ENCODE measurements at places on chromosomes 6 and 20. TPM values are rescaled to one million over a fixed set of nuclear protein-coding genes. Genes with fewer than 3 reads are reported as not detected.

The GRIK2 gene
- not detected for total RNA-seq

- H3K27me3 ChIP-seq, result no peaks in the 10 kb centered on the region
- no peak overlapping the region for H3K27ac ChIP-seq
- no peaks in the 10 kb centered on the region for H3K36me3 ChIP-seq
- no peak overlapping the region for H3K4me3 ChIP-seq
These were observed 7.9 kb upstream of the RIN2 start for GRCh38 chr20:19750101-19750606.

The NT5DC1 gene
- 62.6 TPM for total RNA-seq

The FRMD1 gene
- not detected for total RNA-seq

- peaks cover 19% of the 10 kb centered on the region for H3K36me3 ChIP-seq
- no peaks in the 10 kb centered on the region for H3K27me3 ChIP-seq
- H3K4me3 ChIP-seq, result no peak overlapping the region
- no peak for DNase-seq
- H3K4me1 ChIP-seq, result peaks cover 14% of the 10 kb centered on the region
- no peak overlapping the region for H3K27ac ChIP-seq
These were observed 347.3 kb downstream of the NRN1 start for GRCh38 chr6:5659467-5659866.

The C20orf202 gene
- not detected for total RNA-seq

DNA sequence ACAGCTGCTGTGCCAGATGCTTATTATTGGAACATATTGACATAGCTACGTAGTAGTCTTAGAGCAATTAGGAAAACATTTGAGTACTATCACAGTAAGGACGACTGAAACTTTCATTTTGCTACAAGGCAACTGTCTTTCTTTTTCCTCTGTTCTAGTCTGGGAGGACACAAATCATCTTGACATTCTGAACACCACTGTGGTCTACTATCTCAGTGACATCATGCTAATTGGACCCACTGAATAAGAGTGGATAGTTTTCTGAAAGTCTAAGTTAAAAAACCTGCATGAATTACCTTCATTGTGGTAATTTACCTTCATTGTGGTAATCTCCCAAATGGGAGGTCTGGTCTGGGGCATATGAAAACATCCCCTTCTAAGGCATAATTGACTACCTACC lies 163.3 kb upstream of the MOCS1 start:
- no peaks in the 10 kb centered on the region for H3K4me1 ChIP-seq
- H3K36me3 ChIP-seq, result no peaks in the 10 kb centered on the region
- no peak for DNase-seq
- peaks cover 10% of the 10 kb centered on the region for H3K27me3 ChIP-seq
- no peak overlapping the region for H3K4me3 ChIP-seq
- no peak overlapping the region for H3K27ac ChIP-seq

DNA sequence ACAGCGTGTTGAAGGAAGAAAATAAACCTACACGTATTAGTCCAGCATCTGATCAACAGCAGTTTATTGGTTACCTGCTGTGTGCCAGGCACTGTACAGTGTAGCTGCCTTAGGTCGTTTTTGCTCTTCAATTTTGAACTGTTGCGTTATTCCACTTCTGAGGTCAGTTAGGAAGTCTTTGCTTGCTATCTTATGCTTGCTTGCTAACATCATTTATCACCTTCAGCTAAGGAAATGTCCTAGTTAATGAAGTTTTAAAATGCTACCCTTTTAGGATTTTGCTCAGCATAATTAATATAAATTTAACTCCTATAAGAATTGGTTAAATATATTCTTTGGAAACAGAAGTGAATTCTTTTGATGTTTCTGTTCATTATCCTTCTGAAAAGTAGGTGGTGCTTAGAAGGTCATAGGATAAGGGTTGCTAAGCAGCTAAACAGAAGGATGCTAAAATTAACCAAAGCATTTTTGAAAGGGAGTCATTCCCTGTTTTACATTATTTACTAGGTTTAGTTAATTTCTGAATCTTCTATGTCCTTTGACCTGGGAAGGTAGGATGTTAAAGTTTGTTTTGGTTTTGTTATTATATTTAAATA lies 3.4 kb downstream of the RREB1 start:
- H3K27me3 ChIP-seq, result no peaks in the 10 kb centered on the region
- H3K36me3 ChIP-seq, result peaks cover 6% of the 10 kb centered on the region
- no peak for DNase-seq

The FGD2 gene
- total RNA-seq, result 0.25 TPM

- no peak overlapping the region for H3K4me3 ChIP-seq
- no peaks in the 10 kb centered on the region for H3K4me1 ChIP-seq
- no peak overlapping the region for H3K27ac ChIP-seq
- no peaks in the 10 kb centered on the region for H3K27me3 ChIP-seq
These were observed 30.4 kb downstream of the TM9SF4 start for GRCh38 chr20:32139947-32140346.

DNA sequence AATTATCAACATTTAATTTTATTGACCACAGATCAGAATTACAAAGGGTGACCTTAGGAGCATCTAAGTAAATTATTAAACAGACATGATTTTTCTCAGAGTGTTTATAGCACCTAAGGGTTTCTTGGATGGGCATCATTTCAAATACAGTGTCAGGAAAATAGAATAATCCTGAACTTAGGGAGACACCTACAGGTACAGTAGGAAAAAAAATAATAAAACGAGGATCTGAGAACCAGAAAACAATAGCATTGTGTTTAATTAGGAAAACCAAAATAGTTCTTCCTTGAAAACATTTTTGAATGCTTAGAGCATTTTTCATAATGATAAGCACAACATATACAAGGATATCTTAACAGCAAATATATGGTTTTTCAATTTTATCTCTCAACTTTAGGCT lies 39.2 kb downstream of the MMUT start:
- H3K36me3 ChIP-seq, result peaks cover 6% of the 10 kb centered on the region
- no peaks in the 10 kb centered on the region for H3K4me1 ChIP-seq
- no peak for DNase-seq
- no peak overlapping the region for H3K4me3 ChIP-seq
- no peaks in the 10 kb centered on the region for H3K27me3 ChIP-seq
- no peak overlapping the region for H3K27ac ChIP-seq

DNA sequence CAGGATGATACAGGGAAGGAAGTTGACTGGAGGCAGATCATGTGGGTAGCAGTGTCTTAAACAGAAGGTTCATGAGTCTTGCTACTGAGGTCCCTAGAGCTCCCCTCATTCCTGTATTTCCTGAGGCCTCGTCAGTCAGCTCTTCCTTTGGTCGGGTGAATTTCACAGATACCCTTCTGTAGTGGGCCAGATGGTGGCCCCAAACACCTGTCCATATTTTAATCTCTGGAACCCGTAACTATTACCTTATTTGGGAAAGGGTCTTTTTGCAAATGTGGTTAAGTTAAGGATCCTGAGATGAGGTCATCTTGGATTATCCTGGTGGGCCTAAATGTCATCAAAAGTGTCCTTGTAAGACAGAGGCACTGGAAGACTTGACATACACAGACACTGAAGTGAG lies 9.6 kb downstream of the KCNS1 start:
- no peak overlapping the region for H3K4me3 ChIP-seq
- H3K4me1 ChIP-seq, result peaks cover 1% of the 10 kb centered on the region
- H3K27me3 ChIP-seq, result peaks cover 1% of the 10 kb centered on the region
- peaks cover 6% of the 10 kb centered on the region for H3K36me3 ChIP-seq
- no peak overlapping the region for H3K27ac ChIP-seq

The C20orf144 gene
- total RNA-seq, result 0.38 TPM

- peaks cover 2% of the 10 kb centered on the region for H3K27me3 ChIP-seq
- H3K27ac ChIP-seq, result no peak overlapping the region
- no peaks in the 10 kb centered on the region for H3K36me3 ChIP-seq
- H3K4me3 ChIP-seq, result no peak overlapping the region
- DNase-seq, result no peak
These were observed 33.4 kb upstream of the INSM1 start for GRCh38 chr20:20334489-20334888.

The POFUT1 gene
- total RNA-seq, result 37.1 TPM

- no peak for DNase-seq
- H3K27me3 ChIP-seq, result no peaks in the 10 kb centered on the region
- no peak overlapping the region for H3K4me3 ChIP-seq
- no peaks in the 10 kb centered on the region for H3K36me3 ChIP-seq
These were observed 717.6 kb upstream of the MAP3K7 start for GRCh38 chr6:91304521-91304920.

The CLPSL2 gene
- not detected for total RNA-seq

DNA sequence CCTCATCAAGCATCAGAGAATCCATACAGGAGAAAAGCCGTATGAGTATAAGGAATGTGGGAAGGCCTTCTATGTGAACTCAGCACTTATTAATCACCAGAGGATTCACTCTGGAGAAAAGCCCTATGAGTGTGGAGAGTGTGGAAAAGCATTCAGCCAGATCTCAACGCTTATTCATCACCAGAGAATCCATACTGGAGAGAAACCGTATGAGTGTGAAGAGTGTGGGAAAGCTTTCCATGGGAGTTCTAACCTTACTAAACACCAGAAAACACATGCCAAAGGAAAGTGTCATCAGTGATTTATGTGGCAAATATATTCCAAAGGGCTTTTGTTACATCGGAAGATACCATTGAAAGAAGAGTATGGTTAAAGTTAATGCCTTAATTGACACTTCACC lies 25.4 kb downstream of the ZKSCAN8 start:
- DNase-seq, result no peak
- no peak overlapping the region for H3K27ac ChIP-seq
- H3K27me3 ChIP-seq, result peaks cover 3% of the 10 kb centered on the region
- H3K4me3 ChIP-seq, result no peak overlapping the region

The GNRH2 gene
- total RNA-seq, result not detected

The SLC24A3 gene
- total RNA-seq, result not detected

- peaks cover 26% of the 10 kb centered on the region for H3K27me3 ChIP-seq
- H3K27ac ChIP-seq, result no peak overlapping the region
- no peaks in the 10 kb centered on the region for H3K4me1 ChIP-seq
- no peak overlapping the region for H3K4me3 ChIP-seq
These were observed 750 bp upstream of the PAK5 start for GRCh38 chr20:9839626-9840025.

GRCh38 chr6:4606821-4607704 lies 169.1 kb upstream of the CDYL start:
- H3K4me3 ChIP-seq, result no peak overlapping the region
- H3K27ac ChIP-seq, result no peak overlapping the region
- peaks cover 10% of the 10 kb centered on the region for H3K4me1 ChIP-seq
- no peak for DNase-seq
- no peaks in the 10 kb centered on the region for H3K36me3 ChIP-seq

GRCh38 chr6:129276461-129276860 lies 393.5 kb downstream of the LAMA2 start:
- H3K4me3 ChIP-seq, result no peak overlapping the region
- DNase-seq, result no peak
- H3K27me3 ChIP-seq, result no peaks in the 10 kb centered on the region
- no peaks in the 10 kb centered on the region for H3K36me3 ChIP-seq
- peaks cover 14% of the 10 kb centered on the region for H3K4me1 ChIP-seq

The SYCP2L gene
- total RNA-seq, result not detected

The PRR18 gene
- not detected for total RNA-seq

- no peaks in the 10 kb centered on the region for H3K36me3 ChIP-seq
- H3K27me3 ChIP-seq, result peaks cover 22% of the 10 kb centered on the region
- DNase-seq, result no peak
- no peak overlapping the region for H3K4me3 ChIP-seq
- H3K4me1 ChIP-seq, result no peaks in the 10 kb centered on the region
These were observed 9.9 kb downstream of the MOG start for GRCh38 chr6:29666826-29667130.

DNA sequence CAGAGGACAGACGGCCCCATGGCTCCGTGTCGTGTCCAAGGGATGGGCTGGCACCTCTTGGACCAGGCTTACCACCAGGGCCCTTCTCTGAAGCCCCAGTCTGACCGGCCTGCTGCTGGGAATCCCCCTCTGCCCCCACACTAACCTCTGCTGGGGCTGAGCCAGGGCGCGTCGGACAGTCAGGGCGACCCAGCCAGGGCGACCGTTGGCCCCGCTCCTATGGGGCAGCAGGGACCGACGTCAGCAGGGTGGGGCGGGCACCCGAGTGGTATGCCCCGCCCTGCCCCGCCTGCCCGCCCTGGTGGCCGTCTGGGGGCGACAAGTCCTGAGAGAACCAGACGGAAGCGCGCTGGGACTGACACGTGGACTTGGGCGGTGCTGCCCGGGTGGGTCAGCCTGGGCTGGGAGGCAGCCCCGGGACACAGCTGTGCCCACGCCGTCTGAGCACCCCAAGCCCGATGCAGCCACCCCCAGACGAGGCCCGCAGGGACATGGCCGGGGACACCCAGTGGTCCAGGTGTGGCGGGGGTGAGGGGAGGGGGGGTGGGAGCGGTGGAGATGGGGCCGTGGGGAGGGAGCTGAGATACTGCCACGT lies at the start of gene SLC17A9:
Gene SLC17A9, plus strand, starts transcription at position 337 of the 595 bp plus-strand sequence. Its CDS starts 122 bp downstream, at position 459.
- peaks cover 20% of the 10 kb centered on the region for H3K36me3 ChIP-seq
- H3K4me3 ChIP-seq, result peak within 1 kb of the TSS; percentile 69
- H3K27me3 ChIP-seq, result no peaks in the 10 kb centered on the region
- H3K4me1 ChIP-seq, result peaks cover 26% of the 10 kb centered on the region
- DNase-seq, result peak; percentile 46

The COL9A1 gene
- not detected for total RNA-seq

GRCh38 chr20:45419188-45420091 lies 3.5 kb downstream of the PIGT start:
- no peak overlapping the region for H3K4me3 ChIP-seq
- no peak for DNase-seq
- H3K36me3 ChIP-seq, result peaks cover 30% of the 10 kb centered on the region
- peaks cover 35% of the 10 kb centered on the region for H3K4me1 ChIP-seq
- H3K27me3 ChIP-seq, result no peaks in the 10 kb centered on the region

The WFDC8 gene
- total RNA-seq, result not detected

The ATP6V1G2 gene
- total RNA-seq, result 1.2 TPM

The NUP43 gene
- 68.1 TPM for total RNA-seq

- peaks cover 16% of the 10 kb centered on the region for H3K27me3 ChIP-seq
- no peak for DNase-seq
- H3K4me3 ChIP-seq, result no peak overlapping the region
These were observed 210.2 kb upstream of the ECI2 start for GRCh38 chr6:4345543-4345942.

GRCh38 chr6:44540881-44541280 lies 153.4 kb downstream of the CDC5L start:
- H3K4me3 ChIP-seq, result no peak overlapping the region
- H3K4me1 ChIP-seq, result no peaks in the 10 kb centered on the region
- no peak overlapping the region for H3K27ac ChIP-seq
- H3K36me3 ChIP-seq, result no peaks in the 10 kb centered on the region
- no peak for DNase-seq

DNA sequence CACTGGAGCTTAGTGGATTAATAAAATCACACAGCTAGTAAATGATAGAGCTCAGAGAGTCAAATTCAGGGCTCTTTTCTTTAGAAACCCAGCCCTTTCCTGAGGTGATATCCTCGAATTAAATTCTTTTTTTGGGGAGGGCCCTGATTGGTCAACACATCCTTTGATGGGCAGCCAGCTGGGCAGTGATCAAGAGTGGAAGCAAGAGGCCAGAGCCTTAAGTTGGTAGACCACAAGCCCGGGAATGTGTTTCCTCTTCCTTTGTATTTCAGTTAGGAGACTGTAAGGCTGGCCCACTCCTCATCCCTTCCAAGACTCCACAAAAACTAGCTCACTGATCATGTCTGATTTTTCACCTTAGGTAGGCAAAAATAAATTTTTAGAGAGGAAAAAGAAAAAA lies 640.5 kb downstream of the DHX35 start:
- H3K27me3 ChIP-seq, result peaks cover 6% of the 10 kb centered on the region
- no peak overlapping the region for H3K27ac ChIP-seq
- no peak for DNase-seq
- H3K36me3 ChIP-seq, result no peaks in the 10 kb centered on the region

GRCh38 chr20:37314099-37314498 lies 24.6 kb downstream of the MANBAL start:
- peaks cover 28% of the 10 kb centered on the region for H3K4me1 ChIP-seq
- H3K36me3 ChIP-seq, result peaks cover 6% of the 10 kb centered on the region
- H3K27me3 ChIP-seq, result no peaks in the 10 kb centered on the region
- no peak overlapping the region for H3K27ac ChIP-seq
- H3K4me3 ChIP-seq, result no peak overlapping the region

Measured in activated naive CD4-positive, alpha-beta T cell treated with anti-CD3 and anti-CD28 coated beads for 36 hours (primary cell).